CD14-positive monocyte (primary cell): ENCODE measurements at places on chromosomes 12 and 14.

GRCh38 chr14:101773378-101773777 is 11.9 kb downstream of the PPP2R5C start:
- no peak for DNase-seq

DNA sequence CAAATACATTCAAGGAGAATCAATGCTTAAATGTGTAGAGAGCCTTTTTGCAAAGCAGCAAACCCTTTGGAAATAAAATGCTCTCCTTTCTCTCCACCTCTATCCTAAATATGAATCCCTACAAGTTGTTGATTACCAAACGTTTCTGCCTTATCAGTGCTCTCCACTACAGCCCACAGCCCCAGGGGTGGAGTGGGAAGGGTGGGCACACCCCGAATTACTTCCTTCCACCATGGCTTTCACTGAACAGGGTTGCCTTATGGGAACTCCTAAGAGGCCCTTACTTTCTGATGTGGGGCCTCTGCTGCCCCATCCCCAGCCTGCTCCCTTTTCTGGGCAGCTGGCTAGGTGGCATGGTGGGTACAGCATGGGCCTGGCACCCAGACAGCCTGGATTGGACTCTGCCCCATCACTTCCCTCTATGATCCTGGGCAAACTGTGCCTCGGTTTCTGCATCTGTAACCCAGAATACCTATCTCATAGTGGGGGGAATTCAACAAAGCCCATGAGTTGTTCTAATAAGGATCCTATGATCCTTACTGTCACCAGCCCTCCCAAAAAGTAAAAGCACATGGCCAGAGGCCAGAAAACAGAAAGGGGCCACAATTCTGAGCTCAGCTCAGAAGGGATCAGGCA is 16.1 kb downstream of the AK7 start:
- DNase-seq = no peak

GRCh38 chr12:57724936-57725740 is 13.4 kb downstream of the AGAP2 start:
- no peak for DNase-seq

DNA sequence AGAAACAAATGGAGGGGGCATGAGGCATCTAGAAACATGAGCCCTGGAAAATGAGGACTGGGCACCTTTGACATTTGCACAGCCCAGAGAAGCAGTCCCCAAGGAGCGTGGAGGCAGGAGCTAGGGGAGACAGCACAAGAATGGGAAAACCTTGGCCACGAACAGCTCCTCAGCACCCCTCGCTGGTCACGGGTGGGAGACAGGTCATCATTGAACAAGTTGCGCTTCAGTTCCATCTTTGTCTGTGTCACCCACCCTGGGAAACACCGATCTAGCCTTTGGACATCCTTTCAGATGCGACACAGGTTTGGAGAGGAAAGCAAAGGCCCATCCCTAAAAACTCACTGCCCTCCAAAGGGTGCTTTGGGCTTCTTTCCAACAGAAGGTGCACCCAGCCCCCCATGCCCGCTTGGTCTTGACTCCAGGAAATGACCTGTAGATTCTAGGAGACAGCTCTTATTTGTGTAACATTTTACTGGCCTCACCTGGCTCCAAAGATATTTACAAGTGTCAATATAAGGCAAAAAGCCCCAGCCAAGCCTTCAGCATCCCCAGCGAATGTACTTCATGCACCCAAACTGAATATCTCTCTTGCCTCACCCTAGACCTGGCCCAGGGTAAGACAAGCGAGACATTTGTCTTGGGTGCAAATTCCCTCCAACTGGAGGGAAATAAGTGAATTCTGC is 28.8 kb upstream of the CLMN start:
- no peak for DNase-seq

DNA sequence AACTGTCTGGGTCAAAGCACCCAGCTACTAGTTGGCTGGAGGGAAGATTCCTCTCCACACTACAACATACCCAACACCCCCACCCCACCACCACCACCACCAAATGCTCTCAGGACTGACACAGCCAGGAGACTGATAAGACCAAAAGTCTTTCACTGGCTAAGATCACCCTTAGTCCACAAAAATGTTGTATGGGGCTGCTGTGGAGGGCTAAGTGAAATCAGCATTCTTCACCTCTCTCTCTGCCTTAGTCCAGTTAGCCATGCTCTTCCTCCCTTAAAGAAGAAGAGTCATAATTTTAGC is 106.2 kb downstream of the NUAK1 start:
- no peak for DNase-seq

DNA sequence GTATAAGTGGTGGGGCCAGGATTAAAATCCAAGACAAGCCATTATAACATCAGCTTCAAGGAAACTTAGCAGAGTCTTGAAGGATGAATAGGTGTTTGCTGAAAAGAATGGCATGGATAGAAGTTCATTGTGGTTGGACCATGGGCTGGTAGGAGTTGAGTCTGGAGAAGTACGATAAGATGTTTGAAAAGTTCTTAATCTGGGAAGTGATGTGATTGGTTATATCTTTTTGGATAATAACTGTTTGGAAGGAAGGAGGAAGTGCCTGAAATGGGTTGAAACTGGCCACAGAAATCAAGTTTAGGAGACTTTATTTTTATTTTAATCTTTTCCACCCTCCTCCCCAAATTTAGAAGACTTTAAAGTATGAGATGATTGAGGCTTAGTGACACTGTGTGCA is 4.9 kb downstream of the DENR start:
- no peak for DNase-seq

GRCh38 chr12:14540801-14541462 is 26.8 kb downstream of the PLBD1 start:
- DNase-seq = no peak

DNA sequence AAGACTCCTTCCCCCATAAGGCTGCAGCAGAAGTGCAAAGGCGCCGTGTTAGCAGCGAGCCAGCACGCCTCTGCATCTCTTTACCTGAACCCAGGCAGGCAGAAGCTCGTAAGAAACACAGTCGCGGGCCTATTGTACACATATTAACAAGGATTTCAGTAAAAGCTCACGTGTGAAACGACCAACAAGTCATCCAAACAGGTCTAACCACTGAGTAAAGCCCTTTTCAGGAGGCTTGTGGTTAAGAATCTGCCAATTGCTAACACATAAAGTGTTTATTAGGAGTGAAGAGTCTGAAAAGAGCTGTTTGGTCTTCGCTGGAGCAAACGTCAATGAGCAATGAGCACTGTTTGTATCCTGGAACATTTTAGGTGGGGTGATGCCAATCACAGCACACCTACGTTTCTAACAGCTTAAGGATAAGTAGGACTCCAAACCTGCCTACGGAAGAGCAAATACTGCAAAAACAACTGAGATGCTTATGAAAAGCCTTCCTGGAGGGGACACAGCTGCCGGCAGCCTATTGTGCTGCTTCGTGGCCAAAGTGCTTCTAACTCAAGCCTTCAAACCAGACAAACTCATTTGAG is 43.1 kb downstream of the PRKAB1 start:
- DNase-seq = no peak

- no peak for DNase-seq
Observed at GRCh38 chr12:1205512-1206060, 214.6 kb downstream of the ERC1 start.

DNA sequence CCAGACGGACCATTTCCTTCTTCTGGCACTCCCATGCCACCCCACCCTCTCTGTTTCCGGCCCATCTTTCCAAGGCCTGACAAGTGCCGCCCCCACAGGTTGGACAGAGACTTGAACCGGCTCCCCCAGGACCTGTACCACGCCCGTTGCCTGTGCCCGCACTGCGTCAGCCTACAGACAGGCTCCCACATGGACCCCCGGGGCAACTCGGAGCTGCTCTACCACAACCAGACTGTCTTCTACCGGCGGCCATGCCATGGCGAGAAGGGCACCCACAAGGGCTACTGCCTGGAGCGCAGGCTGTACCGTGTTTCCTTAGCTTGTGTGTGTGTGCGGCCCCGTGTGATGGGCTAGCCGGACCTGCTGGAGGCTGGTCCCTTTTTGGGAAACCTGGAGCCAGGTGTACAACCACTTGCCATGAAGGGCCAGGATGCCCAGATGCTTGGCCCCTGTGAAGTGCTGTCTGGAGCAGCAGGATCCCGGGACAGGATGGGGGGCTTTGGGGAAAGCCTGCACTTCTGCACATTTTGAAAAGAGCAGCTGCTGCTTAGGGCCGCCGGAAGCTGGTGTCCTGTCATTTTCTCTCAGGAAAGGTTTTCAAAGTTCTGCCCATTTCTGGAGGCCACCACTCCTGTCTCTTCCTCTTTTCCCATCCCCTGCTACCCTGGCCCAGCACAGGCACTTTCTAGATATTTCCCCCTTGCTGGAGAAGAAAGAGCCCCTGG is 1.2 kb upstream of the CMTM5 start:
- DNase-seq = no peak
